ENCODE measurements at places on chromosomes 5 and 9.

DNA sequence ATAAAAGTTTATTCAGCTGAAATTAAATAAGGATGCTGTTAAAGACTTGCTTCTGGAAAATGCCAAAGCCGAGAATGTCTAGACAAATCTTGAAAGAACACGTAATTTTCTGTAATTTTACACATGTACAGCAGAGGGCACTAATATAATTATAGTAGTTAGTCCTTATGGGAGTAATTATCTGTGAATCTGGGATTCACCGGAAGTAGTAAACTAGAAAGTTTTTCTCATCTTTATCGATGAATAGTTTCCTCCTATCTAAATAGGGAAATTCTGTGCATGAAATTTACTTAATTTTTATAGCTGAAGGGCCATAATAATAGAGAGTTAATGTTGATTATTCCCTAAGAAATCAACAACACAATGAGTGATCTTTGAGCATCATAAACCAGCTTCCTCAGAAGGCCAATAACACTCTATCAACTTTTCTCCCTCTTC is 18.4 kb upstream of the CNTLN start:
- DNase-seq, result no peak

DNA sequence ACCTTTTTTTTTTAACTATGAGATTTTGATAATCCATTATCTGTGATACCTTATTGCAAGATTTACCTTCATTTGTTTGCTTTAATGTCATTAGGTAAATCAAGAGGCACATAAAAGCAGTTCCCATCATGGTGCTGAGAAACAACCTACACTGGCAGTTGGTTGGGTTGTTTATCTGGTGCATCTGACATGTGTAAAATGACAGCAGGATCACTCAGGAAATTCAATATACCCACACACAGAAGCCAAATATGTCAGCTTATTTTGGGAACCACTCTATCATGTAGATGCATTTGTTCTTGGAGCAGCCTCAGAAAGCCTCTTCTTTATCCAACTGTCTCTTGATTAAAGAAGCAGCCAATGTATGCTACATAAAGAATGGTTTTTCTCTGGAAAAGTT is 7.8 kb upstream of the CCDC192 start:
- no peak for DNase-seq

DNA sequence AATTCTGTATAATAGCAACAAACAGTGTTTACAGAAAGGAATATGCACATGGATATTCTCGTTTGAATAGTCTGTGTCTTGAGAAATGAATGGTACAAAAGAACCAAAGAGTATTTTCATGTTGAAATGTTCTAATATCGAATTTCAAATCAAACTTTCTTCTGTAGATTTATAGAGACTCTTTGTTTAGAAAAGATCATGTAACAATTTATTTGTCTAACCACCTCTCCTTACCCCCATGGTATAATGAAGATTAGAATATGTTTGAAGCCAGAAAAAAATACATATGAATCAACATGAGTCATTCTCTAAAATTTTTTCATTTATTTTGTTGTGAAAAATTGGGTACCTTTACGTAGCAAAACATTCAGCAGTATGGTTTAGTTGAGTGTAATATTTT is 285.6 kb downstream of the PRR16 start:
- no peak for DNase-seq

DNA sequence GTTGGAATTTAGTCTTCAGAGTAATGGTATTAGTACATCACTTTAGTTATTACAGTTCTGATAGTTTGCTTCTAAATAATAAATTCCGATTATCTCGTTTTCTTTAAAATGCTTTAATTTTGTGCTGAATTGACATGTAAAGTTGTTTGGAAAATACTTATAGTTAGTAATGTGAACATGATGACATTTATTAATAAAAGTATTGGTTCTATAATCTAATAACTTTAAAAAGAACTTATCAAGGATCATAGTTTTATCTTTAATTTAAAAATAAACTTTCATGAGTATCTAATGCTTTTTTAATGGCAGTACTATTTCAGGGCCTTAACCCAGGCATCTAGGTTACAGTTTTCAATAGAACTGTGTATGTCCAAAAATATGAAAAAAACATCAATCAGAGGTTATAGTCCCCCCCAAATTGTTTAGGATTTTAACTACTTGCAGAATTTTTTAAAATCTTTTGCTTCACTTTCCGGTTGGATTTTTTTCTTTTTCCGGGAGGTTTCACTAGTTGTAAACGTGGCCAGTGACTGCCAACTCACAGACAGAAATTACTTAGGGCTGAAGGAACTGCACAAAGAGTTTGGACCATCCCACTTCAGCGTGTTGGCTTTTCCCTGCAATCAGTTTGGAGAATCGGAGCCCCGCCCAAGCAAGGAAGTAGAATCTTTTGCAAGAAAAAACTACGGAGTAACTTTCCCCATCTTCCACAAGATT is 680 bp downstream of the GPX8 start:
- peak; percentile 93 for DNase-seq

GRCh38 chr9:130973686-130974281 is 34.7 kb upstream of the FIBCD1 start:
- no peak for DNase-seq

DNA sequence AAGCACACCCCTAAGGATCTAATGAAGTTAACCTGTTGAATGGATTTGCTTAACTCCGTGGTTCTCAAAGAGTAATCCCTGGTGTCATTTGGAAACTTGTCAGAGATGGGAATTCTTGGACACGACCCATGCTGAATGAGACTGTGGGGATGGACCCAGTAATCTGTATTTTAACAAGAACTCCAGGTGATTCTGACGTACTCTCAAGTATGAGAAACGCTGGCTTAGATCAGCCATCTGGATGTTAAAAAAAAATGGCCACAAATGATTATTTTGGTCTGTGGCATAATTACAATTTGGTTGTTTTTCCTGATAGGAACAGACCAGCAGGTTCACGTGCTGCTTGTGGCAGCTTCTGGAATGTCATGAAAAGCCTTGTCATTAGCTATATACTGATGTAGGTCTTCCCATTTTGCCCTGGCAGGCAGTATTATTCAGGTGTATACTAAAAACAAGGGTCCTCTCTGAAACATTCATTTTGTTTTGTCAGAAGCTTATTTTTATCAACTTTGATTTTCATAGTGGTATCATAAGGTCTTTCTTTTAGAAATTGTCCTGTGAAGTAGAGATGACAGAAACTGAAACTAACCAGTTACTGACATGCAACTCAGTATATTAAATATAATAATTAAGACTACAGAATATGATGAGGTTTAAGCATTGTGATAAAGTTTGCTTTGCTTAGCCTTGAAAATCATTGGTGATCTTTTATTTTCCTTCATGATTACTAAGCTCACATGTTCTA is 15.4 kb downstream of the CPEB4 start:
- DNase-seq, result no peak

DNA sequence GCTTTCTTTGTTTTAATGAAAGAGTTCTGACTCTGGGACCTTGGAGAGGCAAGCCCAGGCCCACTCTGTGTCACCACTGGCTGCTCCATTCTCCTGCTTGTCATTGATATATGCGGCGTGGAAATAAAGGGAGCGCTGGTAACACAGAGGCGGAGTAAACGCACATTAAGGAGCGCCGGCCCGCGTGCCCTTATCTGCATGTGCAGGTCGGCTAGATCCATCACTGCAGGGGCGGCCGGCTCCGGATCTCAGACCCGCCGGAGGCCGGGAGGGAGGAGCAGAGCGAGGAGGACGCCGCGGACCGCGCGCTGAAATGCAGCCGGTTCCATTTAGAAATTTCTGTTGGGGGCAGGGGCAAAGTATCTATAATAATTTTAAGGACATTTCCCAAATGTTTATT is 70.8 kb downstream of the MRPL36 start:
- peak; percentile 24 for DNase-seq
